ENCODE measurements at places on chromosomes 11 and 22.

- no peak for DNase-seq
Measured at GRCh38 chr22:23264610-23265367, 84.5 kb downstream of the BCR start.

GRCh38 chr11:59689015-59689414 lies 20.2 kb upstream of the PATL1 start:
- DNase-seq, result no peak

DNA sequence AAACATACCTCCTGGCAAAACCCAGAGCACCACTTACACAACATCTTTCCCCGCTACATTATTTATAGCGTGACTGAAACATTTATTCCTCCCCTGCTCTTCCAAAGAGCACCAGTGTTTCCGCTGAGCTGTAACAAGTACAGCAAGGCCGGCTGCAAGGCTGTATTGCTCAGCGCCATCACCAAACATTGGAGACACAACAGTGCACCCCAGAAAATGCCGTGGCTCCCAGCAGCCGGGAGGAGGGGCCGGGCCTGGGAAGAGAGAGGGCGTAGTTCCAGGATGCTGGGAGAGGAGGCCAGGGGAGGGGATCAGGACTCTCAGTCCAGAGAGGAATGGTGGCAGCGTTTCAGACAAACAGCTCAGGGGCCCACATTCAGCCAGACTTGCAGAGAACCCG lies 133.2 kb downstream of the DSCAML1 start:
- DNase-seq, result no peak

- DNase-seq, result no peak
Measured at GRCh38 chr11:74672956-74673692, 58.1 kb downstream of the CHRDL2 start.

DNA sequence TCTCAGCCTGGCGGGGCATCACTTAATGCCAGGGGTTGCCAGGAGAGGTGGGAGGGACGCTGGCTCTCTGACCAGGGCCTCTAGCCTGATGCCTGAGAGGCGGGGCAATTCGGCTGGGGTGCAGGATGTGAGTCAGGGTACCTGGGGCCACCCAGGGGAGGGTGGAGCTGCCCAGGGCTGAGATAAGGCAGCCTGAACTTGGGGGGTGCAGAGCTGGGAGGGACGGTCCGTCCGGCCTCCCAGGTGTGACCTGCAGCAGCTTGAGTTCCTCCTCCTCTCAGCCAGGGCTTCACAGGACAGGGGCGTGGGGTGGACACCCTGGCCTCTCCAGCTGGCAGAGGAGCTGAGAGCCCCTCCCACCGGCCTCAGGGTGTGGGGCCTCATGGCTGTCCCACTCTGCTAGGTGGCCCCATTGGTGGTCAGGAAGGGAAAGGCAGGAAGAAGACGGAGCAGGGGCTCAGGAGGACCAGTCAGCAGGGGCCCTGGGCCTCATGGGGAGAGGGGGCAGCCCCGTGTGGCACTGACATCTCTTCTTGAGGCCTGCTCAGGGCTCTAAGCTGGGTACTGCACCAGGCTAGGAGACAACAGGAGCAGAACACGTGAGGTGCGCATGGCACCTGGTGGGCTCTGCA lies 942 bp upstream of the RPS6KA4 start:
- no peak for DNase-seq

DNA sequence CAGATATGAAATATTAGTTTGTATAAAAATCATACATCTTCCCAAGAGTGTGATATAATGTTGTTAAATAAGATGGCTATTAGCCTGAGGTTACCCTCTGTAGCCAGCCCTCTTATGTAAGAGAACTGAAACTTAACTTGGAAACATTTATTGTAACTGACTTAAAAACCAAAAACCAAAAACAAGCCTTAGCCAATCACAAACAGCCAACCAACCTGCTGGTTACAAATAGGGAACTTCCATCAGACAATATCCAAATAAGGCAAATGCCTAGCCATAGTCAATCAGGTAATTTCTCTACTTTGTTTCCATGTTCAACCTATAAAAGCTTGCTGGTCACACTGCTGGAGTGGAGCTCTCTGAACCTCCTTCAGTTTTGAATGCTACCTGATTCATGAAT lies 14.1 kb downstream of the KBTBD3 start:
- no peak for DNase-seq

- no peak for DNase-seq
Measured at GRCh38 chr11:119708384-119708783, 20.6 kb downstream of the NECTIN1 start.

DNA sequence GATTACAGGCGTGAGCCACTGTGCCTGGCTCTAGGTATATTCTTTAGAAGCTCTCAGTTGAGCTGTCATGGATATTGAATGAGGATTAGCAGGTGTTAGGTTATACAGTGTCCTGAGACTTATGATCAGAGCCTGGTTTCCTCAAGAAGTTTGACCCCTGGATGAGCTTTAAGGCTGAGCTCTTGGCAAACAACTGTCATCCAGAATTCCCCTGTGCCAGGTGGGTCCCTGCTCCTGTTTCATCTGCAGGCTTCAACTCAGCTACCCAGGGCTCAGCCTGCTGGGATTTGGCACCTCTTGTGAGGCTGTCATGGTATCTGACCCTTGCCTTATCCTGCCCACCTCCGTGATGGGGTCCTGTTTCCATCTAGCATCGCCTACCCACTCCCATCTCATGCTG lies 24.3 kb downstream of the SERPINH1 start:
- DNase-seq, result no peak

- DNase-seq, result no peak
Measured at GRCh38 chr11:69840371-69841169, 21.4 kb upstream of the FGF3 start.

DNA sequence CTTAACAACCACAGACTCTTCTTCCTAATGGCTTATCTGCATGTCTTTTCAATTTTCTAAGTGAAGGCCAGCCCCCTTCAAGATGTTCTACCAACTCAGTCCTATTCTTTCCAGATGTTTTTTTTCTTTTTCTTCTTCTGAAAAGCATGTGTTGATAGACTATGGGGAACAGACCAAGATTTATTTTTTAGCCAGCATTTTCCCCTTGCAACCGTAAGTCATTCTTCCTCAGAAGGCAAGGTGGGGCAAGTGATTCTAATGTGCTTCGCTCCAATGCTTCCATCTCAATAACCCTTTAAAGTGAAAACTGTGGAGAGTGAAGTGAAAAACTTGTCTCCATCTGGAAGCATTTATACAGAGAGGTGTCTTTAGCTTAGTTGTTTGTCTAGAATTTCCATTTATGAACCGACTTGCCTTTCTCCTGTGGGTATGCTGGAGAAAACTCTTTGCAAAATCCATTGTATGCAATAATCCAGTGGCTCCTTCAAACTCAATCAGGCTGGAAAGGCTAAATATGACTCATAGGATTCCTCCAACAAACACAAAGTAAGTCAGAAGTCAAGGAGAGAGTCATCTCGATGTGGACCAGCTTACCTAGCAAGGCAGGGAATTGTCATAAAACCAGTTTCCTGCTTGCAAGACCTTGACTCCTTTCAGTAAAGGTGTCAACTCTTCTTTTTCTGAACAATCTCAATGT lies 83.7 kb downstream of the MAML2 start:
- DNase-seq, result no peak

DNA sequence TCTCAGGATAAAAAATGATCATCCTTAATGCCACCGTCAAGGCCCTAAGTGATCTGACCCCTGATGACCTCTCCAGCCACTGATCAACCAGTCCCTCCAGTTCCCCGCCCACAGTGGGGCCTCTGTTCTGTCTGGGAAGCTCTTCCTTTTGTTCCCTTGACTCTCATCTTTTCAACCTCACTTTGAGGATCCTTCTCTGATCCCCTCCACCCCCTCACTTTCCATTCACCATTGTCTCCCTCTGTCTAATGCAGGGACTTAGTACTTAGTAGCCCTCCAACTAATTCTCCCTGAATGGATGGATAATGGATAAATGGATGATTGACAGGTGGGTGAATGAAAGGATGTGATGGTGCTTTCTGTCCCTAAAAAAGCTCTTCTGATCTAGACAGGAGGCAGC lies 45.6 kb downstream of the C11orf58 start:
- DNase-seq, result no peak

DNA sequence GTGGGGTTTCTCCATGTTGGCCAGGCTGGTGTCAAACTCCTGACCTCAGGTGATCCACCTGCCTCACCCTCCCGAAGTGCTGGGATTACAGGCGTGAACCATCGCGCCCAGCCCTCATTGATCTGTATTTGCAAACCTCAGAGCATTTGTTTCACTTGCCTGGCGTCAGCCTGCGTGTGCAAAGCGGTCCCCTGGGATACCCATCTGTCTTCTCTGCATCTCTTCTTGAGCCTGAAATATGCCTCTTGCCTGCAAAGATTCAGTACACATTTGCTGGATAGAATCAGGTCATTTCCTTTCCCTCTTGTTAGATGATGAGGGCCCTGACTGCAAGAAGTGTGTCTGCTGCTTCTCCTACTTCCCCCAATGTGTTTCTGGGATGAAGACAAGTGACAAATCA lies 1291.0 kb downstream of the TBC1D22A start:
- DNase-seq, result no peak

GRCh38 chr11:43504316-43504950 lies 145.7 kb downstream of the TTC17 start:
- DNase-seq, result no peak

GRCh38 chr22:40898850-40899357 lies 37.0 kb upstream of the DNAJB7 start:
- peak; percentile 38 for DNase-seq

DNA sequence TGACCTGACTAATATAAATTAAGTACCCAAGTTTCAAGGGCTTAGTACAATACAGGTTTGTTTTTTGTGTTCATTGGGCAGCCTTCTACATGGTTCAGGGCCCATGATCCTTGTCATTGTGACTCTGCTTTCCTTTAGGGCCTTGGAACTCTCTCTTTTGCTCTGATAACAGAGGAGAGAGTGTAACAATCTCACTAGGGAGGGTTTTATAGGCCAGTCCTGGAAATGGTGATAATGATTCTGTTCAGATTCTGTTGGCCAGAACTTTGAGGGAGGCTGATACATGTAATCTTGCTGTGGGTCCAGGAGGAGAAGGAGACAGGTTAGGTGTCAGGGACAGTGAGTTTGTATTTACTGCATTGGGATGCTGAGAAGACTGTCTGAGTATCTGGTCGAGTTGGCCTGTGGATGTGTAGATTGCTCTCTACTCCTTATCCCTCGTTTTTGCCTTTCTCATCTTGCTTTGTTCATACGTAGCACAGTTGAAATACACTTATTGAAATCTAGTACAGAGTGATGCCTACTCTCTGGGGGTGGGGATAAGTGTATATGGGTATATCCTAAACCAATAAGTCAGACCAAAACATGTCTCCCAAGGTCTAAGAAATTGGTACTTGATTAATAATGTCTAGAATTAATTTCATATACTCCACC lies 37.5 kb upstream of the HEPHL1 start:
- no peak for DNase-seq

GRCh38 chr11:21053466-21053865 lies 384.1 kb downstream of the NELL1 start:
- no peak for DNase-seq

- no peak for DNase-seq
Measured at GRCh38 chr11:96311120-96311568, 31.9 kb downstream of the MAML2 start.

DNA sequence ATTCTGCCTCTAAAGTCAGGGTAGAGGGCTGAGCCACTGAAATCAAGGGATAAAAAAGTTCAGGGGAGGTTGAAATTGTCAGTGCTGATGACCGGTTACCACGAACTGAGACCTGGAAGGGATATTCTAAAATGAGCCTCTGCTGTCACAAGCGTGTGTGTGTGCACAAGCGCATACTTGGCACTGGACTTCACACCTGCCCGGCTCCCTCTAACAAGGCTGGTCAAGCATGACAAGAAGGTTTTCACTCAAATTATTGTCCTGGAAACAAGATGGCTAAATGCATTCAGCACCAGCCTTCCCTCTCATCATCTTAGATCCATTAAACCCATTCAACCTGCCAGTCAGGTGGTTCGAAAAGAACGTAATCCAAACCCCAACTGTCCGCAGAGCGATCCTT lies 54.8 kb upstream of the CECR2 start:
- DNase-seq, result no peak

DNA sequence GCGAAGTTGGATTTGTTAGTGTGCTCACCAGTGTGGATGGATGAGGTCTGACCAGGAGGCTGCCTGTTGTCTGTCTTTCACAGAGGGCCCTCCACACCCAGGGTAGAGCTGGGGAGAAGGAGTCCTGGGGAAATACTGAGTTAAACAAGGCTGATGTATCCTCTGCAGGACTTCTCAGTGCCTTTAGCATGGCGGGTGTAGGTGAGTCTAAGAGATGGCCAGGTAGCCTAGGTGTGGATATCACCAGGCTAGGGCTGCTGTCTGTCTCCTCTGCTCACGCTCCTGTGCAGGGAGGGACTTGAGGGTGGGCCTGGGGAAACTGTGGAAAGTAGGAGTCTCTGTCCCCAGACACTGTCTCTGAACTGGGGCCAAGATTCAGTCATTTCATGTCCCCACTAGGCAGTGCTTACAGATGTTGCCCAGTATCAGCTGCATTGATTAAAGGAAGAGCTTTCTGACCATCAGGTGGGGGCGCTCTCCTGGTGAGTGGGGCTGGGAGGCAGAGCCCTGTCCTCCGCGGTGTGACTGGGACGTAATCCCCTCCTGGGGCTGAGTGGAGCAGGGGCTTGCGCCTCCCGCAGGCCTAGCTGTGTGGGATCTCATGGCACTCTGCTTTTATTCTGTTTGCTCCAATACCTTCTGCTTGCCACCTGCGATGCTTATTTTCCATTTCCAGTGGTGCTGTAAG lies 35.5 kb upstream of the CCDC188 start:
- DNase-seq, result no peak

- no peak for DNase-seq
Measured at GRCh38 chr11:42720716-42721563, 590.9 kb upstream of the API5 start.

DNA sequence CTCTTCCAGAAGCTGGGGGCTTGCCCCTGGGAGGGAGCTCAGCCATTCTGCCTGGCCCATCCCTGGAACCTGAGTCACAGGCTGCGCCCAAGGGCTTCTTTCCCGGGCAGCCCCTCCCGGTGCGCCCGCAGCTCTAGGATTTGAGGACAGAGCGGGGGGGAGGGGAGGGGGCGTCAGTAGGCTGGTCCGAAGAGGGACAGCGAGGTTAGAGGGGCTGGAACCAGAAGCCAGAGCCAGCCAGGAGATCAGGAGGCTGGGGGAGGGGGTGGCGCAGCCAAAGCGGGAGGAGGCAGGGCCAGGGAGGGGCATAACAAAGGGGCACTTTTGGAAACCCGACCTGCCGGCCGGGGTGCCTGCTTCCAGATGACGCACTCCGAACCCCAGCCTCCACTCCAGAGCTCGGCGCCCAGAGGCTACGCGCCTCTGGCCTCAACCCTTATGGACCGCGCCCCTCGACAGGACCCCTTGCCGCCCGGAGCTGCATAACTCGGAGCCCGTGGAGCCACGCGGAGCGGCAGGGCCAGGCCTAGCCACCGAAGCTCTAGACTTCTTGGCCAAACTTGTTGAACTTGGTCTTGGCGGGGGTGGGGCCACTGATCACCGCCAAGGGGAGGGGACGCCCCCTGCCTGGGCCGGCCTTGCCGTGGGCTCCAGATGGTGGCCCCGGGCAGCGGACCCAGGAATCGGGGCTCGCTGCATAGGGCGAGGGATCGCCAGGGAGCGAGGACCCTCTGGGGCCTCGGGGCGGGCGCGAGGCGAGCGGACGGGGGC lies 744 bp downstream of the PACSIN3 start:
- no peak for DNase-seq
